CD8-positive, alpha-beta T cell (primary cell): ENCODE measurements at places on chromosomes 12 and 14. TPM values are rescaled to one million over a fixed set of nuclear protein-coding genes. Genes with fewer than 3 reads are reported as not detected.

DNA sequence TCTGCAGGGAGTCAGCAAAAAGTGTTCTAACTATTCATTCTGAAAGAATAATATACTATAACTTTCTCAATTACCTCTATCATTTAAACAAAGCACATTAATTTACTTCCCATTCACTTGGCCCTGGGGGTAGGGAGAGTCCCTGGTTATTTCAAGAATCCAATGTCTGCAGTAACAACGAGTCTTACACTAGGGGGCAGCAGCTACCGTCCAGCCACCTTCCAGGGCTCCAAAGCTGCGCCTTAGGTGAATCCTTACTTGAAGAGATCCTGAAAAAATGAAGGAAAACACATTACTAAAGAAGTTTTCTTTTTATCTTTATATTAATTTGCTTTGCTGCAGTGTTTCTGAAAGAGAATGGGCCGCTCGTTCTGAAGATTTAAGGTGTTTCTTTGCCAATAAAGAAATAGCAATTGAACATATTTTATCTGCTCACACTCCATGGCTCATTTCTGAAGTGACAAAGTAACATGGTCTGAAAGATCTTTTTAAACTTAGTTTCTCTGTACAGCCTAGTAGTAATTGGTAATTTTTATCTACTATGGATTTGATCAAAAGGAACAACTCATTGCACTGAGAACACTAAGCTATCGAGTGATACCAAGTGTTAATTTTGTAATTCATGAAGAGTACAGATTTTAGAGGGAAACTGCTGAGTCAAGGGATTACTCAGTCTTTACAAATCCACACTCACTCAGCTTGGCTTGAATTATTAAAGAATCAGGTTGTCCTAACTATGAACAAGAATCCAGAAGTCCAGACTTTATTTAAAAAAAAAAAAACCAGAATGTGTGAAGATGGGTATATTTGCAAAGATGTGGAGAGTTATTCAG, 27.6 kb downstream of the BHLHE41 start:
- peak; percentile 55 for DNase-seq

DNA sequence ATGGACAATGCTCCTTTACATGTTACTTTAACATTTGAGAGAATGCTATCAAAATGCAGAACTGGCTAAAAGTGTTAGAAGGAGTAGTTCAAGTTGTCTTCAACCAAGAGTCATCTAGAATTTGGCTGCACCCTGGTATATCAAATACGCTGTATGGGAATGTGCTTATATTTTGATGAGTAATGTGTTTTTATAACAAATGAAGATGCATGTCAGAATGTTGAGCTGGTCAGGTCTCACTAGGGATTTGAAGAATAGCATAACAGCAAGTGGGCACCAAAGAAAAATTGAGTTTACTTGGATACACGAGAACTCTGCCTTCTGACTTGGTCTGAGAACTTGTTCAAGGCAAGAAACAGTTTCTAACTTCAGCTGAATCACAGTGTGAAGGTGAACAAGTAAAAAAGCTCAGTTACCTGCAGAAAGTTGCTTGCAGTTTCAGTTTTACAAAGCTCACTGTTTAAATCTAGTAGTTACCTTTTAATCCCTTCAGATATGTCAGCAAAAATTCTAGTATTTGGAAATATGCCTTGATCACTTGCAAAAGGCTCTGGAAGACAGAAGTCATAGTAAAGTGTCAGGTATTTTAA, 82.3 kb downstream of the PDE3A start:
- no peak for DNase-seq

GRCh38 chr12:12159988-12160387, 89.2 kb downstream of the BCL2L14 start:
- DNase-seq = no peak

- DNase-seq = peak; percentile 90
These were observed 100.9 kb downstream of the NCOR2 start for GRCh38 chr12:124466216-124467128.

- no peak for DNase-seq
These were observed 148.4 kb downstream of the DPF3 start for GRCh38 chr14:72745546-72745945.

DNA sequence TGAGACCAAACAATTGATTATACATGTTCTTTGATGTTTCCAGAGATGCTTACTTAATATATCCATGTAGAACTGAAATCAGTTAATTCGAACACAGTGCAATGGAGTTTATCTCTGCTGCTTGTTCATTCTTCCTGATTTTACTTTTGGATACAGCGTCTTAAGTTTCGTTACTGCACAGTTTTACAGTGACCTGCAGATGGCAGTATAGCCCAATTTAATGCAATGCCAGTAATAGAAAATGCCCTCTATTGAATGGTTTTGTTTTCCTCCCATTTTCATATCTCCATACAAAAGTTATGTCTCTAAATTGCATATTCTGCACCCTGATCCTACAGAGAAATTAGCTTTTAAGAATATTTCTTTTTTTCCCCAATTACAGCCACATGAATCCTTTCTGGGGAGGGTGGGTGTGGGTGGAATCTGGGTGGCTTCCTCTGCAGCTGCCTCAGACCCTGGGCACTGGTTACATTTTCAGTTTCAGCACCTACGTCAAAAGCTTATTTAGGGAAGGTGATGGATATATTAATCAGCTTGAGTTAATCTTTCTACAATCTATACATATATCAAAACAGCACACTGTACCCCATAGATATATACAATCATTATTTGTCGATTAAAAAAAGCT, 101.1 kb upstream of the DCD start:
- peak; percentile 38 for DNase-seq

- no peak for DNase-seq
These were observed 195.7 kb downstream of the FBXL14 start for GRCh38 chr12:1398673-1399072.

DNA sequence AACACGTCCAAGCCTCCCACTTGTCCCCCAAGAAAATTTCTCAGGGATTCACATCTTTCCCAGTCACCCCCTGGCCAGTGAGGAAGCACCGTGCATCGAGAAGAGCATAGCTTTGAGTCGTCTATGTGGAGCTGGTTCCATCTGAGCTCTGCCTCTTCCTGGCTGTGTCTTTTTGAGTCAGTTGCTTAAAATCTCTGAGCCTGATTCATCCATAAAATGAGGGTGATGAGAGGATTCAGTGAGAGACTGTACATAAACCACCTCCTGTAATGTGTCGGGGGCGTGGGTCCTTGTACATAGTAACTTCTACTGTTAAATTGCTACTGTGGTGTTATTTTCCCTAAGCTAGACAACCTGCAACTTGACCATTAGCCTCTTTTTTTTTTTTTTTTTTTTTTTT, 13.8 kb downstream of the CD9 start:
- no peak for DNase-seq

DNA sequence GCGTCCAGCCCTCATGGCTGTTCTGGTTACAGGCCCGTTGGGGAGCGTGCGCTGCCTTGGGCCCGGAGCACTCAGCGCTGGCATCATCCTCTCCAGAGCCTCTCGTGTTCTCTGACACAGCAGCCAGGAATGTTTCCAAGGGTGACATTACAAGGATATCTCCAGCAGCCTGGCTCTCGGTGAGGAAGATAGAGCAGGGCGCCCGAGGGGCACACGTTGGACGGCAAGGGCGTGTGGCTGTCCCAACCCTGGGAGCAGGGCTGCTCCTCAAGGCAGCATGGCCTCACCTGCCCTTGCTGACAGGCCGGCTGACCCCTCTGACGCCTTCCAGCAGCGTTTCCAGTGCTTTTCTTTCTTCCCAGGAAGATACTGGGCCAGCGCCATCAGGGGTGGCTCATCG, 14.4 kb downstream of the LRCOL1 start:
- DNase-seq = no peak

SCARB1 gene
- total RNA-seq = 3.0 TPM

ENDOU gene
- not detected for total RNA-seq

GNPTAB gene
- 40.4 TPM for total RNA-seq

RFC5 gene
- total RNA-seq = 13.8 TPM

ALG10B gene
- total RNA-seq = 10.3 TPM

TMEM52B gene
- total RNA-seq = not detected
